ENCODE measurements at places on chromosomes 3 and 15. TPM values are rescaled to one million over a fixed set of nuclear protein-coding genes. Genes with fewer than 3 reads are reported as not detected.

KLHL6 gene
- total RNA-seq = 27.4 TPM

DNA sequence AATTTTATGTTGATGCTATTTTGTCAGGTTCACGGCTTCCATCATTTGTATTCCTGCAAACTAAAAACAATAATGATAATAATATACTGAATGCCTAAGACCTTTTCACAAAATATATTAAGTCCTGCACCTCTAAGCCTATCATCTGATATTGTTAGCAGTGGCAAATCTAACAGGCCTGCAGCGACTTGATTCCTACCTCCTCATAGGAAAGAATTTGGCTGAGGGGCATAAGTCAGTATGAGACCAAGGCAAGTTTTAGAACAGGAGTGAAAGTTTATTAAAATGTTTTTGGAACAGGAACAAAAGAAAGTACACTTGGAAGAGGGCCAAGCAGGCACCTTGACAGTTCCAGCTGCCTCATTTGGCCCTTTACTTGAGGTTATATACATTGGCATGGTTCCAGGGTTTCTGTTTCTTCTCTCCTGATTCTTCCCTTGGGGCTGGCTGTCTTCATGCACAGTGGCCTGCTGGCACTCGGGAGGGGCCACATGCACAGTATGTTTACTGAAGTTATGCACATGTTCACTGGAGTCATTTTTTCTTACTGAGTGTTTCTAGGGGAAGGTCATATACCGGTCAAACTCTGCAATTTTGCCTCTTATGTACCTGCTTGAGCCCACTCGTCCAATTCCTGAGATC lies 418.1 kb downstream of the EPHA6 start:
- no peak overlapping the region for H3K27ac ChIP-seq
- no peaks in the 10 kb centered on the region for H3K36me3 ChIP-seq
- H3K4me3 ChIP-seq = no peak overlapping the region

DNA sequence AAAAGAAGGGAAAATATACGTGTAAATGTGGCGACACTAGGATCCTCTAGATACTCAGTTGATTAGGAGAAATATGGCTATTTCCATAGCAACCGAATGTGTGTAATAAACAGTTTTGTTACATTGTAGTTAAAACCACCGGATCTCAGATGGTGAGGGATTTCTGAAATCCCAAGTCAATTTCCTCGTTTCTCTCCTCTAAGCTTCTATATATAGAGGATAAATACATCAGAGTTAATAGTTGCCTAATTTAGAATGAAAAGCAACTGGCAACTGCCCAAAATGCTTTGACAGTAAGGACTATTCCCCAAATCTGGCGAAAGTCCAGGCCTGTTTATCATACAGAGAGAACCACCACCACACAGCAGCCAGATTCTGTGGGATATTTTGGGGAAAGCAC lies 112.6 kb downstream of the GABRB3 start:
- no peak overlapping the region for H3K4me3 ChIP-seq
- no peaks in the 10 kb centered on the region for H3K36me3 ChIP-seq
- no peak for DNase-seq
- H3K4me1 ChIP-seq = no peaks in the 10 kb centered on the region
- H3K27ac ChIP-seq = no peak overlapping the region
- H3K27me3 ChIP-seq = no peaks in the 10 kb centered on the region

TF gene
- total RNA-seq = 0.05 TPM

- H3K36me3 ChIP-seq = no peaks in the 10 kb centered on the region
- H3K27me3 ChIP-seq = no peaks in the 10 kb centered on the region
- no peak for DNase-seq
- no peak overlapping the region for H3K27ac ChIP-seq
- no peak overlapping the region for H3K4me3 ChIP-seq
Measured at GRCh38 chr3:40262331-40262730, 47.2 kb upstream of the EIF1B start.

DZIP1L gene
- total RNA-seq = not detected

- H3K4me3 ChIP-seq = no peak overlapping the region
- no peaks in the 10 kb centered on the region for H3K4me1 ChIP-seq
Measured at GRCh38 chr3:119731560-119732343, 28.9 kb downstream of the CFAP91 start.

GRCh38 chr15:69753867-69754266 lies 301.2 kb downstream of the RPLP1 start:
- peaks cover 5% of the 10 kb centered on the region for H3K27me3 ChIP-seq
- peak overlapping the region; percentile 21 for H3K27ac ChIP-seq
- no peak for DNase-seq
- peaks cover 53% of the 10 kb centered on the region for H3K36me3 ChIP-seq
- H3K4me3 ChIP-seq = no peak overlapping the region

- no peaks in the 10 kb centered on the region for H3K27me3 ChIP-seq
- H3K36me3 ChIP-seq = peaks cover 24% of the 10 kb centered on the region
- no peak overlapping the region for H3K4me3 ChIP-seq
Measured at GRCh38 chr3:14410503-14411165, 8.2 kb downstream of the SLC6A6 start.

DNA sequence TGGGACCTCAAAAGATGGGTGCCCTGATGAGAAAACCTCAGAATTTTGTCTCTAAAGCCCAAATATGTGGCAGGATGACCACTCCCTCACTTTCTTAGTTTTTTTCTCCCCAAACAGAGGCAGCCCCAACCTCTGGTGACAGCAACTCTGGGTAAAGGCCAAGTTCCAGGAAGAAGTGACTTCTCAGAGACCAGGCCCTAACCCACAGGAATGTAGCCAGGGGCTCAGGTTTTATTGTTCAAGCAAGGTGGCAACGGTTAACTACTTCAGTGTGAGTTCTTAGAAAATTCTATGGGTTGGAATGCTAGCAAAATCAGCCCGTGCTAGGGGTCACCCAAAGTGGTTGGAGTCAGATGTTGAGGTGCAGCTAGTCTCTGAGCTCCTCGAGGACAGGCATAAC lies 5.1 kb upstream of the DNAJA4 start:
- H3K27me3 ChIP-seq = peaks cover 6% of the 10 kb centered on the region
- no peak for DNase-seq
- H3K4me3 ChIP-seq = no peak overlapping the region
- no peaks in the 10 kb centered on the region for H3K36me3 ChIP-seq
- H3K27ac ChIP-seq = no peak overlapping the region

C2CD4B gene
- not detected for total RNA-seq

DNA sequence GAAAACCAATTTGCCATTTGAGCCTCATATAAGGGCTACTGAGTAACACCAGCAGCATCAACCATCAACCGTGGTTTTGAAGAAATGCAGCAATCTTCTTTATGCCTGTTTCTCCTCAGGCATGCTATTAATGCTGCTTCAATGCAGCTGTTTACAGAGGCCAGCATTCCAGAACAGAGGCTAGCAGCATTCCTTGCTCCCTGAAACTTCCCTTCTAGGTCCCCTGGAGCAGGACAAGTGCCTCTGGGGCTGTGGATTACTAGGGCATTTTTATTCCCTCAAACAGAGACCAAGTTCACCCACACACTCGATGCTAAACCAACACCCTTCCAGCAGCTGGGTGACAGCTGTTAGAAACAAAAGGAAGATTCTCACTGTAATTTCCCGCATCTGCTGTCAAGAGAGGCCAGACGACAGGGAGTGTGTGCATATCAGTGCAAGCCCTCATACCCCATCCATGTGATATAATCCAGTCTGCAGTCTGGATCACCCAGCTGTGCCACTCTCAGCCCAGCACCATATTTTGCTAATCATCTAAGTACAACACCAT lies 57.5 kb downstream of the HOMER2 start:
- no peak overlapping the region for H3K4me3 ChIP-seq
- H3K27me3 ChIP-seq = peaks cover 6% of the 10 kb centered on the region
- no peak overlapping the region for H3K27ac ChIP-seq
- no peak for DNase-seq
- H3K4me1 ChIP-seq = no peaks in the 10 kb centered on the region

DUOXA1 gene
- total RNA-seq = not detected

SPPL2A gene
- 77.9 TPM for total RNA-seq

GRCh38 chr3:177237206-177237605 lies 39.9 kb upstream of the TBL1XR1 start:
- no peaks in the 10 kb centered on the region for H3K27me3 ChIP-seq
- H3K27ac ChIP-seq = no peak overlapping the region
- peaks cover 9% of the 10 kb centered on the region for H3K4me1 ChIP-seq
- DNase-seq = no peak
- peaks cover 2% of the 10 kb centered on the region for H3K36me3 ChIP-seq

POC1A gene
- 32.3 TPM for total RNA-seq

- no peak for DNase-seq
- no peaks in the 10 kb centered on the region for H3K36me3 ChIP-seq
- no peak overlapping the region for H3K4me3 ChIP-seq
- H3K27ac ChIP-seq = no peak overlapping the region
- peaks cover 5% of the 10 kb centered on the region for H3K4me1 ChIP-seq
- H3K27me3 ChIP-seq = peaks cover 31% of the 10 kb centered on the region
Measured at GRCh38 chr15:70715840-70716485, 47.4 kb downstream of the UACA start.

DNA sequence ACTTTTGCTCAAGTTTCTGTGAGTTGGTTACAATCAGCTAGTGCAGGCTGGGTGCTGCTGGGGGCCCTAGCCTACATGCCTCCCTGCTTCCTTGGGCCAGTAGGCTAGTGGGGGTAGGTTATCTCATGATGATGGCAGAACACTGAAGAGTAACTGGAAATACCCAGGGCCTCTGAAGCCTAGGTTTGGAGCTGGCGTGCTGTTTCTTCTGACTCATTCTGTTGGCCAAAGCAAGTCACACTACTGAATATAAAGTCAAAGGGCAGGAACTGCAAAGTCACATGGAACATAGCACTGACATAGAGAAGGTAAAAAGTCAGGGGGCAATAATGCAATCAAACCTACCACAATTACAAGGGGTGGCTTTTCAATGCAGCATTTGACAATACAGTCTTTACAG lies 34.5 kb downstream of the RASGRP1 start:
- no peak overlapping the region for H3K4me3 ChIP-seq
- H3K4me1 ChIP-seq = peaks cover 71% of the 10 kb centered on the region
- DNase-seq = peak; percentile 24

GRCh38 chr3:175898194-175898593 lies 1039.1 kb downstream of the NAALADL2 start:
- no peak overlapping the region for H3K4me3 ChIP-seq
- no peaks in the 10 kb centered on the region for H3K36me3 ChIP-seq
- DNase-seq = no peak
- H3K4me1 ChIP-seq = no peaks in the 10 kb centered on the region

GRCh38 chr15:40046721-40047414 lies 7.9 kb upstream of the SRP14 start:
- DNase-seq = no peak
- H3K36me3 ChIP-seq = peaks cover 18% of the 10 kb centered on the region
- H3K4me1 ChIP-seq = peaks cover 69% of the 10 kb centered on the region
- no peaks in the 10 kb centered on the region for H3K27me3 ChIP-seq
- H3K27ac ChIP-seq = no peak overlapping the region

DNA sequence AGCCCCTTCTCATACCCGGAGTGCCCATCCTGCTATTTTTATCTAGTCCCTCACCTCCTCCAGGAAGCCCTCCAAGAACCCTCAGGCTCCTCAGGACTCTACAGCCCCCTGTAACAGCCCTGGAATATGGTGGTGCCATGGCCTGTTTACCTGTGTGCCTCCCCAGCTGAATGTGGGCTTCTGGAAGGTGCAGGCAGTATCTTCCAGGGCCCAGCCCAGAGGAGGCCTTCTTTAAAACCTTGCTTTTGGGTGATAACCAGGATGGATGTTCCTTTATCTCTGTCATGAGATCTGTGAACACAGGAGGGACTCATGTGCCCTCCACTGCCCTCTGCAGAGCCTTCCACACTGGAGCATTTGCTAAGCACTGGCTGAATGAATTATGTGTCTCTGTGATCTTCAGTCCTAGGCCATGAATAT lies 36.7 kb upstream of the MRPS22 start:
- H3K27me3 ChIP-seq = peaks cover 5% of the 10 kb centered on the region
- DNase-seq = no peak
- peaks cover 9% of the 10 kb centered on the region for H3K4me1 ChIP-seq
- H3K4me3 ChIP-seq = no peak overlapping the region
- no peak overlapping the region for H3K27ac ChIP-seq
- no peaks in the 10 kb centered on the region for H3K36me3 ChIP-seq

DNA sequence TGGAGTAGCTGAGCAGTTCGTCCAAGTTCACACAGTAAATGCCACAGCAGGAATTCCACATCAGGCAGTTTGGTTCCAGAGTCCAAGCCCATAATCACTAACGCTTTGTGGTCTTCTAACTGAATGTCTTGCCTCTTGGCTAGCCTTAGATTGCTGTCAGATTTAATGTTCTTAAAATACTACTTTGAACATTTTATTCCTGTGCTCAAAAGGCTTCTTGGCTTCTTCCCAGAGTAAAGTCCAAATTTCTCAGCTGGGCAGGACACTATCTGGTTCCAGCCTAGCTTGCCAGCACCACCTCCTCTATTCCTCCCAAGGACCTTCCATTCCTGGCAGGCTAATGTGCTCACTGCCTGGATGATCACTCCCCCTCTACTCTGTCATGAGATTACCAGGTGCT lies 256.9 kb downstream of the SQOR start:
- H3K36me3 ChIP-seq = no peaks in the 10 kb centered on the region
- H3K27ac ChIP-seq = no peak overlapping the region
- no peak overlapping the region for H3K4me3 ChIP-seq
- no peaks in the 10 kb centered on the region for H3K27me3 ChIP-seq

MESP2 gene
- not detected for total RNA-seq

- H3K27me3 ChIP-seq = no peaks in the 10 kb centered on the region
- peaks cover 12% of the 10 kb centered on the region for H3K4me1 ChIP-seq
- peaks cover under 1% of the 10 kb centered on the region for H3K36me3 ChIP-seq
- no peak overlapping the region for H3K27ac ChIP-seq
Measured at GRCh38 chr3:171333784-171334464, 126.3 kb downstream of the TNIK start.

HYKK gene
- 1.1 TPM for total RNA-seq

DNA sequence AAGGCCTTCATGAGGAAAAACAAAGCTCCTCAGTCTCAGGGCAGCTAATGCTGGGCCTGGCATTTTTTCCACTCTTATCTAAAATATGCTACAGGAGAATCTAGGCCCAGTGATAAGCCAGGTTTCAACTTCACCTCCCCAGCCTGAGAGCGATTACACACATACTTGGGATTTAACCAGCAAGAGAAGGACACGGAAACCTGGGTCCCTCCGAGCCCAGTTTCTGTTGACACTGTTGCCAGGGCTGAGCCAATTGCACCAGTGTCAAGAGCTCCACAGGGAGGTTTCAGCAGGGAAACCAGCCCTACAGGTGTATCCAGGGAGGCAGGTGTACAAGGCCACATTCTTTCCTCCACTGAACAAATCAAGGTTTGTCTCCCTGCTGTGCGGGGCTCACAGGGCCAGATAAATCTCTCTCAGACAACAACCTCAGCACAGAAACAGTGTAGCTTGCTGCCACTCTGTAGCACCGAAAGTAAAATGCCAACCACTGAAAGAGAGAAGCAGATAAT lies 85.4 kb downstream of the MAGI1 start:
- H3K36me3 ChIP-seq = no peaks in the 10 kb centered on the region
- no peak overlapping the region for H3K4me3 ChIP-seq
- H3K4me1 ChIP-seq = no peaks in the 10 kb centered on the region
- H3K27me3 ChIP-seq = no peaks in the 10 kb centered on the region

- DNase-seq = no peak
- H3K4me1 ChIP-seq = peaks cover 15% of the 10 kb centered on the region
- H3K4me3 ChIP-seq = no peak overlapping the region
- no peaks in the 10 kb centered on the region for H3K27me3 ChIP-seq
- peaks cover 30% of the 10 kb centered on the region for H3K36me3 ChIP-seq
Measured at GRCh38 chr3:49727154-49727923, 3.6 kb upstream of the GMPPB start.

Data from activated CD8-positive, alpha-beta T cell treated with anti-CD3 and anti-CD28 coated beads, Interleukin-2, amount 10 ng/mL, durations not matched to agents 7 days and 5 days (primary cell).